ENCODE measurements at places on chromosomes 5 and 9.

- DNase-seq: no peak
These were observed 75.8 kb downstream of the KIAA1958 start for GRCh38 chr9:112562235-112562958.

DNA sequence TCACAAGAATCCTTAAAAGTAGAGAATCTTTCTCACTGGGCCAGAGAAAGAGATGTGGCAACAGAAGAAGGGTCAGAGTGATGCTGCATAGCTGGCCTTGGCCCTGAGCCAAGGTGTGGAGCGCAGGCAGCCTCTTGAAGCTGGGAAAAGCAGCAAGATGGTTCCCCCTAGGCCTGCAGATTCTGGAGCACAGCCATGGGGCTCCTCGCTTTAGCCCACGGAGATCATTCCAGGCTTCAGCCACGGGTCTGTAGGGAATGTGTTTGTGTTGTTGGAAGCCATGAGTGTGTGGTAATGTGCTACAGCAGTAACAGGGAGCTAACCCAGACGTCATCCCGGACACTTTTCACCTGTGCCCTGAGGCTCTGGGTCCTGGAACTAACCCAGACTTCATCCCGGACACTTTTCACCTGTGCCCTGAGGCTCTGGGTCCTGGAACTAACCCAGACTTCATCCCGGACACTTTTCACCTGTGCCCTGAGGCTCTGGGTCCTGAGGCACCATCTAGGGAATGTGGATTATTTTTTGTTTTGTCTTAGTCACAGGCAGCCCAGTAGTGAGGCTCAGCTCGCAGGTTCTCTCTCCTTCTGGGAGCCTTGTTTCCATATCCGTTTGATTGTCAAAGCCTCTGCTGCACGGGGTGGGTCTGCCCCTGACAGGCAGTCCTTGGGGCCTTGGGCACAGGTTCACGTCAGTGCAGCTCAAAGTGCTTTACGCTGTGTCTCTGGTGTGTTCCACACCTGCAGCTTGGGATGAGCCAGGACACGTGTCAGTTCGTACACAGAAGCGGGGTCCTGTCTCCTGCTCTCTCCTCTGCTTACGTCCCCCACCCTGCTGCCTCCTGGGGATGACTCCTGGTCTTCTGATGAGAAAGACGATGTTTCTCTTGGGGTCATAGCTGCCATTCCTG lies 56.3 kb upstream of the EXOC3 start:
- no peak for DNase-seq

DNA sequence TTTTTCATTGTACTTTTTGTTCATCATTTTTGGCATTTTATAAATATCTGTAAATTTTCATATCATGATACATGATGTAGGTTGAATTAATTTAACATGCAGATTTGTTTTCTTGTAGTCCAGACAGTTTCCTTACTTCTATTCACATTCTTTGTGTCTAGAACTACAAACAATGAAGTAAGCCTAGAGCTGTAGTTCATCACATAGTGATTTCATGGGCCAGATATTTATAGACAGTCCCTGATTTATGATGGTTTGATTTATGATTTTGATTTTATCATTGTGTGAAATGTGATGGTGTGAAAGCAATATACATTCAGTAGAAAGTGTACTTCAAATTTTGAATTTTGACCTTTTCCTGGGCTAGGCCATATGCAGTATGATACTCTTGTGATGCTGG lies 139.0 kb downstream of the ARHGEF28 start:
- no peak for DNase-seq

DNA sequence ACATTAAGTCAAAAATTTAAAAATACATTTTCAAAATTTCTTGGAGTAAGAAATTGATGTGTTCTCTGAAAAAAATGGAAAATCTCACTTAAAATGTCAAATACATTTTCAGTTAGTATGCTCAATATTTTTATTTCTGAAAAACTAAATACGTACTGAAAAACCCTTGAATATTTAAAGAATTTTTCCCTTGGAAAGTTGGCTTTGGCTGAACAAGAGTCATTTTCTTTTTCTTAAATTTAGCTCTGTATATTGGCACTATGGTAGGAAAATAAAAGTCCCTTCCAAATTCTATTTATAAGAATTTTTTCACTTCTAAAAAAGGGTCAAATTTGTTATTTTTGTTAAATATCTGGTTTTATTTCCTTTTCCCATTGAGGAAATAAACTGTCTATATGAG lies 29.0 kb upstream of the CDH18 start:
- DNase-seq: no peak

GRCh38 chr9:90921969-90922368 lies 120.3 kb downstream of the SYK start:
- DNase-seq: no peak

DNA sequence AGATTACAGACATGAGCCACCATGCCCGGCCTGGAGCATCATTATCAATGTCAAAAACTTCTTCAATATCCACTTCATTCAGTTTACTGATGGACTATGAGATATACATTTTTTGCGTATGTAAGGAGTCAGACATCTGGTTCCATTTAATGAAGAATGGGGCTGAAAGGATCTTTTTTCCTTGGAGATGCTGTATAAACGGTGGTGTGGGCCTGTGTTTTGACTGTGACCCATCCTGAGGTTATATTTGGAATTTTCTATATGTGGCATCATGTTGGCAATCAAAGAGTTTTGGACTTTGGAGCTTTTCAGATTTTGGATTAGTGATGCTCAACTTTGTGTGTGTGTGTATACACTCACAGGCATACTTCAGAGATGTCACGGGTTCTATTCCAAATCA lies 85.7 kb upstream of the FBXL17 start:
- DNase-seq: no peak
